ENCODE measurements at places on chromosomes 13 and 19.

DNA sequence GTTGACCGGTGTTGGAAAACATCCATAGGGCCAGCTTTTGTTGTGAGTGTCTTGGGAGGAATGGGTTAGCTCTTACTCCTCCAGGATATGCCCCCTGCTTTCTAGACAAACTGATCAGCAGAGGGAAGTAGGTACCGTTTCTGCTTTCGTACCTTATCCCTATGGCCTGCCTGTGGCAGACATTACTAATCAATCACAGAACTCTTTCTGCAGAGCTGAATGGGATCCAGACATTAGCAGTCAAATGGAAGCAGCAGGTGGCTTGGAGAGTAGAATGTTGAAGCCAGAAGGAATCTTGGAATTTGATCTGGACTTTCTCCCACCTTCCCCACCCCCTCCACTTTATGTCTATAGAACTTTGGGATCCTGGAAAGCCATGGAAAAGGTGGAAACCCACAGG lies 17.1 kb downstream of the NWD1 start:
- DNase-seq = no peak

- DNase-seq = peak; percentile 93
Measured at GRCh38 chr19:40614622-40615411, 13.6 kb downstream of the LTBP4 start.

DNA sequence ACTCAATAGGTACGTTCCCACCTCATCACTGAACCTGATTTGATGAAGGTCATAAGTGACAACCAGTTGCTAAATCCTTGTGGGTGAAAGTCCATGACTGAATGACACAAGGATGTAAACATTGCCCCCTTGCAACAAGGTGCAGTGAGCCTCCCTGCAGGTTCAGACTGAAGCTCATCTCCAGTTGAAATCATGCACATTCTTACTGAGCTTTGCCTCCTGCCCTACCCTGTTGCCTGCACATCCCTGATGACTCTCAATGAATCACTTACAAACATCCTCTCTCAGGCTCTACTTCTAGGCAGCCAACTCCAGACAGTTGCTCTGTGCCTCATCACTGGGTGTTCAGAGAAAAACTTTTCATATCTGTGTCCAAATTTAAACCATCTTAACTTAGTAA lies 42.5 kb upstream of the ARGLU1 start:
- DNase-seq = no peak

DNA sequence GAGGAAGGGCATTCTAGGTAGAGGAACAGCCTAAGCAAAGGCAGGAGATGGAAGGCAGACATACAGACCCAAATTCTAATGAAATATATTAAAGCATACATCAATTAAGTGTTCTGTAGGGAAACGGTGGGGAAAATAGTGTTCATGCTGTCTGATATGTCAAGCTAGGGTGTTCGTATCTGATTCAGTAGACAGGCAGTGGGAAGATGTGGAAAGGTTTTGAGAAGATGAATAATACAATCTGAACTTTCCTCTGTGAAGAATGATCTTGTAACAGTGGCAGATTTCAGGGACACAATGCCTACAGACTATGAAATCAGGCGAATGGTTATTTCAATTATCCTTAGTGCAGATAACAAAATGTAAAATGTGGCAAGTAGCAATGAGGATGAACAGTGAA lies 594.2 kb downstream of the KCTD12 start:
- DNase-seq = no peak

- DNase-seq = no peak
Measured at GRCh38 chr19:3950871-3951861, 18.3 kb downstream of the NMRK2 start.

Data from NCI-H345 (cell line).